T-helper 17 cell (primary cell): ENCODE measurements at places on chromosomes 13 and 19. TPM values are rescaled to one million over a fixed set of nuclear protein-coding genes. Genes with fewer than 3 reads are reported as not detected.

The IL17D gene
- total RNA-seq: 0.15 TPM

DNA sequence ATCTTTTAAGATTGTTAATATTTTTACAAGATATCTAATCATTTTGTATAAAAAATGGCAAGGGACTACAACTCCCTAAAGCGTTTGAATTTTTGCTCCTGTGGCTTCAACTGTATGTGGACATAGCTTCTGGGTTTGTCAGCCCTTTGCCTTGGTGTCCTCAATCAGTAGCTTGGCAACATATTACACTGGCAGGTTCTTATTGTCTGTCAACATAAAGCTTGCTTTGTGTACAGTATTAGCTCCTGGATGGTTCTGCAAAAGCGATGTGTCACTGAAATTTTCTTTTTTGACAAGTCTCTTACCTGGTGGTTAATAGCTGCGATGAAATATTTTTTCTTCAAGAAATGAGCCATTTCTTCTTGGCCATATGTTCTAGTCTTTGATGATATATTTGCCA lies 190.0 kb downstream of the HS6ST3 start:
- no peaks in the 10 kb centered on the region for H3K36me3 ChIP-seq
- DNase-seq: no peak
- H3K27me3 ChIP-seq: no peaks in the 10 kb centered on the region

The MEIS3 gene
- total RNA-seq: 0.34 TPM

The KL gene
- total RNA-seq: not detected

The NUMBL gene
- 5.7 TPM for total RNA-seq

DNA sequence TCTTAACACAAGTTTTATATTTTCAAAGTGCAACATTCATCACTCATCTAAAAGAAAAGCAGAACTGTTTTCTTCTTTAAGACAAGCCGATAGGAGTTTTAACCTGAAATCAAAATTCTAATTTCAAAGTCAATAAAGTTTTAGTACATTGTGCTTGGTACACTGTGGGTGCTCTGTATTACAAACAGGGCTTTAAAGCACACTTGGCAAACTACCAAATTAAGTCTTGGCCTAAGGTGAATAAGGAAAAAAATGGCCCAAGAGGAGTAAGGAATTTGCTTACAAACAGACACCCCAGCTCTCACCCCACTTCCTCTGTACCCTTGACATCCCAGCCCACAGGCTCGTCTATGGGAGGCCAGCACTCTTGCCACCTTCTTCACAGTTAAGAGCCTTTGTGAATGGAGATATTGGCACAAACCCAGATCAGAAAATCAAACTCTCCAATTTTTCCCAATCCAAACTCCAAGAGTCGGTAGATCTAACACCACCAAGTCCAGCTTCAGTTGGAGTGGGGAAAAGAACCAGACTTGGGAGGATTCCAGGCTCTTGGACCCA lies 66.0 kb downstream of the ABCC4 start:
- peak overlapping the region; percentile 34 for H3K27ac ChIP-seq
- H3K36me3 ChIP-seq: no peaks in the 10 kb centered on the region
- H3K27me3 ChIP-seq: no peaks in the 10 kb centered on the region

DNA sequence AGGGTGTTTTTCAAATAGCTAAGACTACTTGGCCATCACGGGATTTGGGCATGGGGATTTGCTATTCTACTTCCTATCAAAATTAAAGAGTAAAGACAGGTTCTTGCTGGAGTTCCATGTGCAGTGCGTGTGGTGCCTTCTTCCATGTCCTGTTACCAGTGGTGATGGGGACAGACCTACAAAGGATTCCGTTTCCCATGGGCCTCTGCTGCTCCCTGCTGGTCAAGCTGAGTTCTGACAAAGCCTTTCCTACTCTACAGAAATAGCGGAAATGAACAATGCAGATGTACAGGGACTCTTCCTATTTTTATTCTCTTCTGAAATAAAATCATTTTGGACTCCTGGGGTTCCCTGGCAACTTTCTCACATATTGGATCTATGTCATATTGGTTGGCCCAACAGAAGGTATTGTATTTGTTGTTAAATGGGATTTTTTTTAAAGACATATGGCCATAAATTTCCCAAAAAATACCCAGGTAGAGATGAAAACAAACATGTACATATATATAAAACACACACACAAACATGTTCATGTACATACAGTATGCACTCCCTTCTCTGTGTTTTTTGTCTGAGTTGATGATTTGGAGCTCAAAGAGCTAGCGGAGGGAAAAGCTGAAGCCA lies 90.5 kb upstream of the SLC15A1 start:
- H3K4me1 ChIP-seq: peaks cover 9% of the 10 kb centered on the region
- no peak overlapping the region for H3K4me3 ChIP-seq
- peak; percentile 18 for DNase-seq
- peak overlapping the region; percentile 24 for H3K27ac ChIP-seq
- no peaks in the 10 kb centered on the region for H3K27me3 ChIP-seq
- H3K36me3 ChIP-seq: peaks cover 14% of the 10 kb centered on the region

DNA sequence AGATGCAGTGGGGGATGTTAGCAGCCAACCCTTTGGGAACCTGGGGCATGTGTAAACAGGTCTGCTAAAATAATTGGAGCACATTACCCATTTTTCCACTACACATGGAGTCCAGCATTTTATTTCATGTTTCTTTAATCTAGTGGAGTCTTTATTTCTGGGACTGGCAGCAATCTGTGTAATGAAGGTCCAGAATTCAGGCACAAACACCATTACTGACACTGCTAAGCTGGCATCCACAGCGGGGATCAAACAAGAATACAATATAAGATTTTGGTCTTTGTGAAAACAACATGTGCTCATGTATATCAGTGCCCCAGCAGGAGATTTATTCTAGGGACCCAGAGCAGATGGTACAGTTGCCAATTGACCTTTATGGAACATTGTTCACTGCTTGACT lies 1587.0 kb upstream of the PRR20A start:
- H3K4me1 ChIP-seq: no peaks in the 10 kb centered on the region
- no peak overlapping the region for H3K27ac ChIP-seq
- no peaks in the 10 kb centered on the region for H3K36me3 ChIP-seq
- no peaks in the 10 kb centered on the region for H3K27me3 ChIP-seq

DNA sequence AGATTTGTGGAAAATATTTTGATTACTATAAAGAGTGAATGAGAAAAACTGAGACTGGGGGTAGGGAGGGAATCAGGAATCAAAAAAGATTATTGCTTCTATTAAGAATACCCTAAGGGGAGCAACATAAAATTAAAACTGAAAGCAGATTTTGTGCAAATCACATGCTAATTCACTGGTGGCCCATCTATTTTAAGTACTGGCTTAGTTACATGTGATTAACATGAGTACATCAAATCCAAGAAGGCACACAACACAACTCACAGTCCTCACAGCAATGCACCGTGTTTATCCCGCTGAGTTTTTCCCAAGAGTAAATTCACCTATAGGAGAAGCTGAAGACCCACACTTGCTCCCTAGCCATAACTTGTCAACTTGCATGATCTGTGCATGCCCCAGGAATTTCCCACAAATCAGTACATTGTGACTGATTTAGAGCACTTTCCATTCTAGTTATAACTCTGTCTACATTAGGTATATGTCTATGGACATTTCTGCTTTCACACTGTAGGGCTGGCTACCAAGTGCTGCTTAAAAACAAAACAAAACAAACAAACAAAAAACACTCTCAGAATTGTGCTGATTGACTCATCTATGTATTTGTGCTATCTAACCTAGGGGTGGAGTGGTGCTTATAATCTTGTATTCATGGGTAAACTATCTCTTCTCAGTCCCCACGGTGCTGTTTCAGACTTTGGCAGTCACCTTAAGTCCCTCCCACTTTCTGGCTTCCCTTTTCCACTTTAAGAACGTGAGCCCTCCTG lies 24.3 kb downstream of the AMER2 start:
- no peaks in the 10 kb centered on the region for H3K4me1 ChIP-seq
- H3K4me3 ChIP-seq: no peak overlapping the region
- H3K27me3 ChIP-seq: peaks cover 51% of the 10 kb centered on the region
- no peak overlapping the region for H3K27ac ChIP-seq

GRCh38 chr13:110377178-110377825 lies 70.2 kb downstream of the COL4A2 start:
- H3K36me3 ChIP-seq: peaks cover 3% of the 10 kb centered on the region
- H3K4me3 ChIP-seq: no peak overlapping the region
- DNase-seq: no peak
- no peak overlapping the region for H3K27ac ChIP-seq
- peaks cover 2% of the 10 kb centered on the region for H3K4me1 ChIP-seq
- H3K27me3 ChIP-seq: peaks cover 35% of the 10 kb centered on the region
